CD4-positive, alpha-beta T cell treated with Interleukin-6 at 100 ng/mL for 8 hours (primary cell): ENCODE measurements at places on chromosomes 11 and 22.
A peak's percentile ranks its signal among the peaks of the same experiment; 100 is the strongest.

GRCh38 chr11:96523656-96524055, 133.8 kb downstream of the JRKL start:
- no peak for DNase-seq

GRCh38 chr11:46075168-46075567, 46.1 kb downstream of the PHF21A start:
- DNase-seq, result no peak

GRCh38 chr11:101291279-101291678, 161.7 kb upstream of the PGR start:
- DNase-seq, result no peak

GRCh38 chr22:38572065-38572464, 2.1 kb upstream of the DMC1 start:
- peak; percentile 50 for DNase-seq

DNA sequence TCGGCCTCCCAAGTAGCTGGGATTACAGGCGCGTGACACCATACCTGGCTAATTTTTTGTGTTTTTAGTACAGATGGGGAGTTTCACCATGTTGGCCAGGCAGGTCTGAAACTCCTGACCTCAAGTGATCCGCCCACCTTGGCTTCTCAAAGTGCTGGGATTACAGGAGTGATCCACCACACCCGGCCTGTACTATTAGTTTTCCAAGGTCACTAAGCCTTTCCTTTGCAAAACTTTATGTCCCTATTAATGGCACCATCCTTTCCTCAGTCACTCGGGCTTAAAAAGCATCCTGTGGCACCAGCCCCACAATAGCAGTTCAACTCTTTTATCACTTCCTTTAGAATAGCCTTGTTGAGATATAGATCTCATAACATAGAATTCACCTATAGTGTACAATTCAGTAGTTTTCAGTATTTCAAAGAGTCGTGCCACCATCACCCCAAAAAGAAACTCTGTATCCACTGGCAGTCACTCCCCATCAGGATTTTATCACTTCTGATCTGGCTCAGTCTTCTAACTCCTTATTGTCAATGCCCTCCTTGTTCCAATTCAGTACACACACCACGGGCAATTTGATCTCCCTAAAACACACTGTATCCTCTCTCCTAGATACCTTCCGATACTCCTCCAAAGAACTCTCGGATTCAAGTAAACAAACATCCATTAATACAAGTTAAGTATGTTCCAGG, 921 bp upstream of the BCL2L13 start:
- DNase-seq, result no peak

DNA sequence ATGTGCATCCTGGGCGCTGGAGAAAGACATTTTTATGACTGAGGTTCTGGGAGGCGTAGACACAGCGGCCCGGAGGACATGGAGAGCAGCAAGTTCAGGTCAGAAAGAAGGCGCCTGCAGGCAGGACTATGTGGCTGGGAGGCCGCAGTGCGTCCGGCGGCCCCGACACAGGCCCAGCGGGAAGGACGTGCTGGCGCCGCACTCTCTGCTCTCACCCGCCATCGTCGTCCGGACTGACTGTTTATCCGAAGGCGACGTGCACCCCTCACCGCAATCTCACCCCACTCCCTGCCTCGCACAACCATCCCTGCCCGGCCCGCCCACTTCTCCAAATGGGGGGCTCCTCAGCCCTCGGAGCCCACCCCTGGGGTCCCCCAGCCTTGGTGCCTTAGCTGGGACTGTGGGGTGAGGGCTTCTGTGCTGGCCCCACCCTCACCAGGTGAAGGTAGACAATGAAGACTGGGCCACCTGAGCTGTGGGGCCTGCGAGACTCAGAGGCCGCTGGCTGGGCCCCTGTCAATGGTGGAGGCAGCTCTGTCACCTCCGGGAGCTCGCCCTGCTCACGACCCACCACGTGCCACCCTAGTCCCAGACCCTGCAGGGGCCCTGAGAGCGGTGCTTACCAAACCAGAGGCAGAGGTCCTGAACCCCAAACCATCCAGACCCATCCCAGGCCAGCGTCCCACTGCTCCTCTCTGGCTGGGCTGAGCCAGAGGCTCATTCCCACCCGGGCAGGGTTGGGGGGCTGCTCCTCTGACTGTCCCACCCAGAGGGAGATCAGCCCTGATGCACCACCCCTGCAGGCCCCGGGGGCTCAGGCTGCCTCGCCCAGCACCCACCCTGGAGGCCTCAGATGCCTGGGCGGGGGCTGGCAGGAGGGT, 16.2 kb upstream of the MUC5B start:
- no peak for DNase-seq

GRCh38 chr22:40300884-40301672, 45.2 kb upstream of the ADSL start:
- no peak for DNase-seq

- DNase-seq, result no peak
These were observed 28.7 kb upstream of the CASP12 start for GRCh38 chr11:104926771-104927611.

DNA sequence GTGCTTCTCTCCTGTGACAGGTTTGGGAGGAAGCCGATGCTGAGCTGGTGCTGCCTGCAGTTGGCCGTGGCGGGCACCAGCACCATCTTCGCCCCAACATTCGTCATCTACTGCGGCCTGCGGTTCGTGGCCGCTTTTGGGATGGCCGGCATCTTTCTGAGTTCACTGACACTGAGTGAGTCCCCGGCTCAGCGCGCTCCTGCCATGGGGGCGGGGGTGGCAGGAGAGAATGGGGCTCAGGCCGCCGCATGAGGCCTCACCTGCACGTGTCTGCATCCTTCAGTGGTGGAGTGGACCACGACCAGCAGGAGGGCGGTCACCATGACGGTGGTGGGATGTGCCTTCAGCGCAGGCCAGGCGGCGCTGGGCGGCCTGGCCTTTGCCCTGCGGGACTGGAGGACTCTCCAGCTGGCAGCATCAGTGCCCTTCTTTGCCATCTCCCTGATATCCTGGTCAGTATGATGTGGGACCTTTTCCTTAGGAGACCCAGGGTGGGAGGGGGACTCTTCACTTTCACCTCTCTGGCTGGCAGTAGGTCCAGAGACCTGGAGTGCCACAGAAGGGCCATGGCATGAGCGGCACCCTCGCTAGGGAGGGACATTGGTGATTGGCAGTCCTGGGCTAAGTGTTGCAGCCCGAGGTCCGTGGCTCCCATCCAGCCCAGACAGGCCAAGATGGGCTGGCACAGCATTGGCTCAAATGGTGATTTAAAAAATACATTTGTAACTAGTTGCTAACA, 28.9 kb upstream of the SLC22A12 start:
- DNase-seq, result no peak

- DNase-seq, result no peak
These were observed 107.2 kb downstream of the MAML2 start for GRCh38 chr11:96235751-96236150.

- no peak for DNase-seq
These were observed 1932.2 kb upstream of the RAG2 start for GRCh38 chr11:38530226-38530625.

GRCh38 chr11:94203070-94203469, 74.4 kb downstream of the PANX1 start:
- DNase-seq, result no peak

DNA sequence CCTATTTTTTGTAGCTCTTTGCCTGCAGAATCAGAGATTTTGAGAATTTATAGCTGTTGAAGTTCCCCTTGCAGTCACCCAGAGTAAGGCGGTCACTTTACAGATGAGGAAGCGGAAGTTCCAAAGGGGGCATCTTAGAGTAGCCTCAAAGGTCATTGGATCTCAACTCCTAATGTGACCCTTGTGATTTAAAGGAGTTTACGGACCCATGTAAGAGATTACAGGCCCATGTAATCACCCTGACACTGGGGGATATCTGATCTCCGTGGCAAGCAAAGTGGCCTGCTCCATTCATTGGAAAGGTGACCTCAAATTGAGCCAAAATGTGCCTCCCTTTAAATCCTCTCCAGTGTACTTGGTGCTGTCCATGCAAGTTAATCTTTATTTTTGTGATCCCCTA, 15.7 kb downstream of the P2RX3 start:
- DNase-seq, result no peak

GRCh38 chr11:20844630-20845029, 175.2 kb downstream of the NELL1 start:
- DNase-seq, result no peak
